ENCODE measurements at places on chromosomes 6 and 20.

- no peak for DNase-seq
Observed at GRCh38 chr20:19330731-19331130, 118.3 kb downstream of the SLC24A3 start.

- no peak for DNase-seq
Observed at GRCh38 chr6:28315628-28316027, 20.3 kb downstream of the ZSCAN31 start.

DNA sequence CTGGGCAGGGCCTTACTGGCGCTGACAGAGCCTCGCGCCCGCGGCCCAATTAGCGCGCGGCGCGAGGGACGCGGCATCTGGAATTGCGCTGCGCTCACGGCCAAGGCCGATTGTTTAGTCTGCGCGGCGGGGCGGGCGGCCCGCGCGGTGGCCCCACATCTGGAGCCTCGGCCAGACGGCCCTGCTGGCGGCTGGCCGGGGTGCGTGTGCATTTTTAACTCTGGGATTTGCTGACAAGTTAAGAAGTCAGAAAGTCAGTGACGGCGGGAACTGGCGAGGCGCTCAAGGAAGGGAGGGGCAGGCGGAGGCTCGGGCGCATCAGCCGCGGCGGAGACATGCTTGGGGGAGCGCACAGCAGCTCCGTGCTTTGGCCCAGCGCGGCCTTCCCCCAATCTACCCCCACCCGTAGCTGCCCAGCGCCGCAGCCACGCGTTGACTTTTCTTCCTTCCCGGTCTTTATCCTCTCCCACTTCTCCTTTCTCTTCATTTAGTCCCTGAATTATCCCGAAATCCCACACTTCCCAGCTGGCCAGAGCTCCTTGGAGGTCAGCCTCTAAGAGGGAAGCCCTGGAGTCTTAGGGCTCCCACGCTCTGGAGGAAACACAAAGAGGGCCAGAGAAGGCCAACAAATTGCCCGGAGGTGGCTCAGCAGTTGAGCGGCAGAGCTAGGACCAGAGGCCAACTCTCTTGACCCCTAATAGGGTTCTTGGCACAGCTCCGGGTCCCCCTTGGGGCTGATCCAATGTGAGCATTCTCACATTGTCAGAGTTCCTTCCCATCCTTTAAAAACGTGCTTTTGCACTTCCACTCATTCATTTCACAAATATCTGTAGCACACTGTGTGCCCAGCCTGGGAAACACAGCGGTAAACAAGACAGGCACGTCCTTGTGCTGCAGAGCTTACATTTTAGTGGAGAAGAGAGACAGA, 40.8 kb upstream of the FOXP4 start:
- DNase-seq: peak; percentile 46

- no peak for DNase-seq
Observed at GRCh38 chr20:62822788-62823651, 6.2 kb downstream of the COL9A3 start.

- DNase-seq: no peak
Observed at GRCh38 chr6:27141529-27142015, 105.9 kb upstream of the PRSS16 start.

- no peak for DNase-seq
Observed at GRCh38 chr6:72410769-72411168, 211.1 kb upstream of the KCNQ5 start.

GRCh38 chr6:137332637-137333280, 113.6 kb upstream of the IFNGR1 start:
- DNase-seq: no peak

DNA sequence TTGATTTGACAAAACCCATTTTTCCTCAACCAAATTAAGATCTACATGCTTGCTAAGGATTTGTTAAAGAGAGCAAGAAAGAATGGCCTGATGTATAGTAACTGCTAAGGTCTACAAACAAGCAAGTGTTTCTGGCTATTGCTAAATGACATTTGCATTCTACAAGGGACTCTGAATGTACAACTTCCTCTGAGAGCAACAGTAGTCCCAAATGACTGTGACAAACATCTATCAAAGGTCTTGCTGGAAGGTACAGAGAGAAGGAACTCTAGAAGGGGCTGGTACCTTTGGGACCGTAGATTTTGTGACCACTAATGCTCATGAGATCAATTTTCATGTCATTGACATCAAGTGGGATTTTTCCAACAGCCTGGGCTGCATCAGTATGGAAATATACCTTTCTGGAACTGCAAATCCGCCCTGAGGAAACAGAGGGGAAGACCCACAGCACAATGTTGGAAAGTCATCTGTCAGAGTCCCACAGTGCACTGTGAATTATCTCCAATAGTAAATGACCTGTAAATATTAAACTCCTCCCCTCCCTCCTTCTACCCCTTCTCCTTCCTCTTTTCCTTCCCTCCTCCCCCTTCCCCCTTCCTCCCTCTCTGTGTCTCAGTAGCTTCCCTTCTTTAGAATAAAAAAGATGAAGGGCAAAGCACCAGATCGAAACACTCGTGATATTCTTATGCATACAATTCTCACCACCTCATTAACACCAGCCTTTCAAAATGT, 15.9 kb upstream of the CPNE1 start:
- DNase-seq: no peak

DNA sequence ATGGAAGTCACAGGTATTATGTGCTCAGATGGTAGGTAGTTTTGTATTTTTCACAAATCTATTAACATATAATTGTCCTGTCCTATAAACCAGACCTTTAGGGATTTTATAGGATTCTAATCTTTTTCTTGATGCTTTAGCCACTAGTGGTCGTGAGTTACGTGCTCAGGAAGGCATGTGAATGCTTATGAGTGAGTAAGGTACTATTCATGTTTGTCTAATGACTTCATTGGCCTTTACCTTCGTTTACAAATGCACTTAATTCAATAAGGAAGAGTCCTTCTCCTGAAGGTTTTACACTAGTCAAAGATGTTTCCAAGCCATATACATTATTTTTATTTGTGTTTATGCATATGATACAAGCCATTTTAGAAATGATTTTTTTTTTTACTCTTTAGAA, 23.0 kb downstream of the PACRG start:
- DNase-seq: no peak

GRCh38 chr6:92469186-92469828, 950.1 kb downstream of the EPHA7 start:
- DNase-seq: no peak

GRCh38 chr6:99498421-99498820, 16.8 kb downstream of the USP45 start:
- DNase-seq: no peak

DNA sequence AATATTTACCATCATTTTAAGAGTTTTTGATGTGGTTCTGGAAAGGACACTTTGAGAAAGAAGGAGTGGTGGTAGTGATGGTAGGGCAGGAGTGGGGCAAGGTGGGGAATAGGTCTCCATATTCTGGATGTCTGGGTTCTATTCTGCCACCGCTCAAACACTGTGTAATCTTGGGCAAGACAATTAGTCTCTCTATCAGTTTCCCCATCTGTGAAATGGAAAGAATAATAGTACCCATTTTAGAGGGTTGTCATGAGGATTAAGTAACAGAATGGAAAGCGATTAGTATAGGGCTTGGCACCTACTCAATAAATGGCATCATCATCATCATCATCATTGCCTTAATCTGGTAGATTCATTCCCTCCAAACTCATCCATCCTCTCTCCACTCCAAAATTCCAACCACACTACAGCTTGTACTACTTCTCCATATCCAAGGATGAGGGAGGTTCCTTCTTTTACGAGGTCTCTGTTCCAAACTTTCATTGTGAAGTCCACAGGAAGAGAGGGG, 982 bp upstream of the GGT7 start:
- no peak for DNase-seq

DNA sequence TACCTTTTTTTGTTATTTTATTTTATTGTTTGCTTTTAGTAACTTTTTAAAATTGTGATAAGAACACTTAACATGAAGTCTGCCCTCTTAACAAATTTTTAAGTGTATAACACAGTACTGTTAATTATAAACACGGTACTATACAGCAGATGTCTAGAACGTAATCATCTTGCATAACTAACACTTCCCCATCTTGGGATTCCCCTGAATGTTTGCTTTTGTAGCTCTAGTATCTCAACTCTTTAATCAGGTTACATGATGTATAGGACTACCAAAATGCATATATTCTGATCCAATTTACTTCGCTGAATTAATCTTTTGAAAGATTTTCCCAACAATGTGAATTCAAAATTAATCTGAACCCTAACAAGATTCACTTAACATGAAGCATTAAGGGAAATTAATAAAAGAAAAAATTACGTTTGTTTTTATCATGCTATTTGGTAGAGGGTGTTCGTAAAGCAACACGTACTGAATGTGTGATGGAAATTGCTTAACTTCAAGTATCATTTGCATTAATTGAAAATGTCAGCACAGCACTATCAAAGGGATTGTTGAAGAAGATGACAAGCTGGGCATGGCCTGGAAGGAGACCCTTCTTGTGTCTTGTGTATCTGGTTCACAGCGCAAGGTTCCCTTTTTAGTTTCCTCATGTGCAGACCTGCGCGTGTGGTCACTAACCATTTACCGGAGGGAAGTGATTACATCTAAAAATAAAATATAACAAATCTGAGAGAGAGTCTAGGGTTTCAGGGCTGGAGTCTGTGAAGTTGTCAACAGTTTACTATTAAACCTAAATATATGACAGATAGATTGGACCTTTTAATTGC, 15.2 kb downstream of the COL19A1 start:
- no peak for DNase-seq

- no peak for DNase-seq
Observed at GRCh38 chr20:57779401-57780003, 69.7 kb upstream of the PMEPA1 start.

GRCh38 chr6:33673851-33674250, 37.6 kb downstream of the UQCC2 start:
- DNase-seq: no peak

GRCh38 chr6:53070806-53071205, 5.6 kb downstream of the FBXO9 start:
- no peak for DNase-seq

DNA sequence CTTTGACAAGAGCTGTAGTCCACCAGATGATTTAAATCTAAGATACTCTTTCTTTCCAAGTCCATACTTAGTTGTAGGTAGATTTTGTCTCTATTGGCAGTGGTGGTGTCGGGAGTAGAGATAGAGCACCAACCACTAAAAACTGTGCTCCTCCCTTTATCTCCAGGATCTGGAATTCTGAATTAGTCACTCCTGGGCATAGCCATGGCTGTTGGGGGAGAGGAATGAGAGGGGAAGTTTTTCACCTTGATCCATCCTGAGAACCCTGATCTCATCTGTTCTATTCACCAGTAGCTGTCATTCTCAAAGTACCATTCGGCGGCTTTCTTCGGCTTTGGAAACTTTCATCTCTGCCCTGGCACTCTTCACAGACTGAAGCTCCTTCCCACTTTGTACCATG, 35.6 kb upstream of the NKX2-4 start:
- no peak for DNase-seq

DNA sequence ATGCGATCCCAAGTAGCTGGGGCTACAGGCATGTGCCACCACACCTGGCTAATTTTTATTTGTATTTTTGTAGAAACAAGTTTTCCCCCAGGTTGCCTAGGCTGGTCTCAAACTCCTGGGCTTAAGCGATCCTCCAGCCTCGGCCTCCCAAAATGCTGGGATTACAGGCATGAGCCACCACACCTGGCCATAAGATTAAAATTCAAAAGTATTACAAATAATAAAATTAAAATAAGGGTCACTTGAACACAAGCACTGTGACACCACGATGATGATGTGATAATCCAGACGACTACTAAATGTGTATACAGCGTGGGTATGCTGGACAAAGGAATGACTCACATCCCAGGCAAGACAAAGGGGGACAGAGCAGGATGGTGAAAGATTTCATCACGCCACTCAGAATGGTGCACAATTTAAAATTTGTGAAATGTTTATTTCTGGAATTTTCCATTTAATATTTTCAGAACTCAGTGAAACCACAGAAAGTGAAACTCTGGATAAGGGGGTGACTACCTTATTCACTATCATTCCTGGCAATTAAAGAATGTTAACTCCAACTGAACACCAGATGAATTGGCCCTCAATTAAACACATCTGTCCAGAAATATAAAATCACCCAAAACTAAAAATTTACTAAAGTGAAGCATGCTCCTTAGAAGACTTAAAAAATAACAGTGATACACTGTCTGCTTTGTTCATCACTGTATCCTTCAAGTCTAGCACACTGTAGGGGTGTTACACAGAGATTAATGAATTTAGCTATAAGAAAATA, 13.1 kb downstream of the B4GALT5 start:
- peak; percentile 69 for DNase-seq

DNA sequence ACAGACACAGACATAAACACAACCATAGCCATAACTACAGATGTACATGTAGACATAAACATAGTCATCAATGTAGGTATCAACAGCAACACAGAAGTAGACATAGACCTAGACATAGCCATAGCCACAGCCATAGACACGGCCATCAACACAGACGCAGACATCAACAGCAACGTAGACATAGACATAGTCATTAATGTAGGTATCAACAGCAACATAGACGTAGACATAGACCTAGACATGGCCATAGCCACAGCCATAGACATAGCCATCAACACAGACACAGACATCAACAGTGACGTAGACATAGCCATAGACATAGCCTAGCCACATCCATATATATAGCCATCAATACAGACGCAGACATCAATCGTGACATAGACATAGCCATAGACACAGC, 258.3 kb upstream of the FOXQ1 start:
- no peak for DNase-seq

DNA sequence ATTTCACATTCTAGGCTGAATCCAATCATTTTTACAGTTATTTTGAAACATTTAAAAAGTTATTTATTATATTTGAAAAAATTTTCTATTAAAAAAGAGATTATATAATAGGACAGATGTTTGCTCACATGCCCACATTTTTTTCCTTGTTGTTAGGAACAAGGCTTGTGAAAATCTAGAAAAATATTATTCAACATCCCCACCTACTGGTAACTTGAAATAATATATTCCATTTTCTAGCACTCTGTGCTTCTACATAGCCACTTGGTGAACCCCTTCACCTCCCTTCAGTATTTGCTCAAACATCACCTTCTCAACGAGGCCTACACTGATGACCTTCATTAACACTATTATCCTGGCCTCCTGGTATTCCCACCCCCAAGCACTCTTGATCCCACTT, 18.3 kb upstream of the GPRC6A start:
- DNase-seq: peak; percentile 6

GRCh38 chr6:154751011-154751800, 18.0 kb downstream of the SCAF8 start:
- DNase-seq: no peak

DNA sequence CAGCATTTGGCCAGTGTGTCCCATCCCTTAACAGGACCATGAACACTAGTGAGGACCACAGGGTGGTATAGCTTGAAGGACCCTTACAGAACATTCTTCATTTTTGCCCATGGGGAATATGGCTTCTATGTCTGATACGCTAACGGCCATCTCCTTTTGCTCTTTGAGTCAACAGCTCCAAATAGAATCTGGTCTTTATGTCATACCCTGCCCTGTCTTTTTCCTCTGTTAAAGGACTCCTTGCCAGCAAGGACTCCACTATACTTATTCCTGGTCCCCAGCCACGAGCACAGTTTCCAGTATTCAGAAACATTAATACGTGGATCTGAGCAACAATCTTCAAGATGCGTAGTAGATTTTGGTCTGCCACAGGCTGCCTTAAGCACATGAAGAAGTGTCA, 22.5 kb downstream of the SERPINB1 start:
- DNase-seq: no peak

Data from GM04504 (cell line).